HepG2 (cell line): ENCODE measurements at places on chromosomes 7 and 10. TPM values are rescaled to one million over a fixed set of nuclear protein-coding genes. Genes with fewer than 3 reads are reported as not detected.
A peak's percentile ranks its signal among the peaks of the same experiment; 100 is the strongest.

The PITX3 gene
- not detected in 2 replicates for total RNA-seq

DNA sequence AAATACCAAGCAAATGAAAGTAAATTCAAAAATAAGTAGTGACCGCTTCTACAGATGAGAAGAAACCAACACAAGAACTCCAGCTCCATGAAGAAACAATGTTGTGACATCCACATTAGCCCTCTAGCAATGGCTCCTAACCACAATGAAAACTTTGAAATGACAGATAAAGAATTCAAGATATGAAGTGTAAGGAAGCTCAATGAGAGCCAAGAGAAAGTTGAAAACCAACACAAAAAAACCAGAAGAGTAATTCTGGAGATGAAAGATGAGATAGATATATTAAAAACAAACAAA is 68.2 kb upstream of the DDC start:
- DNase-seq: no peak

DNA sequence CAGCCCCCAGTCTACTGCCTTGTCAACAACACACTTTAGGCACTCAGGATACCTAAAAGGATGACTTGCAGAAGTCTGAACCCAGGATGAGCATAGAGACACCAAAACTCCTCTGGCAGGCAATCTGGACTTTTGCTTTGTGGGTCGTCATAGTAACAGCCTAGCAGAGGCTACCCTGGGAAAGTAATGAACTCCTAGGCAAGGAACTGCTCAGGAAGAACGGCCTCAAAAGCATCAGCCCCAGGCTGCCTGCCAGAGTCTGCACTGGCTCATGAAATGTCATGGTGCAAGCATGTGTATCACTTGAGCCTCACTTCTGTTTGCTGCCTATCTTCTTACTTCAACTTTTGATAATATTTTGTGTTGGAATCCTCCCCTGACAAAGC is 715.1 kb downstream of the GRID1 start:
- DNase-seq: no peak

DNA sequence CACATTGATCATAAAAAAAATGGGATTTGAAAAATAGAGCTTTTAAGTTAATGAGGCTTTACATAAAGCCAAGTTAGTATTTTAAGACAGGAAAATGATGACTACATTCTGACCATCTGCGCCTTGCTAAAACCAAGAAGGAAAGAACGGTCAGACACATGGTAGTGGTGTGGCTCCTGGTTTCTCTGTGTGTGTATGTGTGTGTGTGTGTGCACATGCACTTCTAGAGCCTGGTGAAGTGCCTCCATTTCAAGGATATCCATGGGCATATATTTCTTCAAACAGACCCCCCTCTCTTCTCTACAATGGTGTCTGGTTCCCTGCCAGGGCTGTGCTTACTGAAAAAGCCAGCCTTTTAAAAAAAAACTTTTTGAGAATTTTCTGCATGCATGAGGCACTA is 80.9 kb downstream of the FRMPD2 start:
- no peak for DNase-seq

The EPHA1 gene
- total RNA-seq: 7.7 and 17.1 TPM in 2 replicates

DNA sequence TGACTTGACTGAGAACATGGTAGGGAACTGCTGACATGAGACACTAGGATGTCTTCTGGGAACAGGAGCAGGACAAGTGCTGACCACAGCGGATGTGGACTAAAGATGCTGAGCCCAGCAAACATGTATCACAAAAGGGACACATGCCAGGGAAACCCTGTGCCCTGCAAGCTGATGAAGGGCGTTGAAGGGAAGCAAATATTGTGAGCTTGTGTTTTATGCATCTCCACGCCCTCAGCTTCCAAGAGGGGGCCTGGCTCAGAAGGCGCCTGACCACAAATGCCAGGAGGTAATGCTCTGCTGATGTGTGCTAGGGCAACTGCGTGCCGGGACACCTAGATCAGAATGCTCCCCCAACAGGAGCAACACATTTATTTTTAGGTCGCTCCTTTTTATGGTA is 207.3 kb downstream of the CXCL12 start:
- no peak for DNase-seq

The SPDYE6 gene
- 0.07 TPM in 1 of 2 replicates, not detected in the other for total RNA-seq

The SSBP1 gene
- total RNA-seq: 254 and 363 TPM in 2 replicates

GRCh38 chr10:68333440-68334431 is 1.0 kb upstream of the PBLD start:
- DNase-seq: no peak

The MLXIPL gene
- total RNA-seq: 17.2 and 51.6 TPM in 2 replicates

The ADAM12 gene
- total RNA-seq: not detected in 2 replicates

DNA sequence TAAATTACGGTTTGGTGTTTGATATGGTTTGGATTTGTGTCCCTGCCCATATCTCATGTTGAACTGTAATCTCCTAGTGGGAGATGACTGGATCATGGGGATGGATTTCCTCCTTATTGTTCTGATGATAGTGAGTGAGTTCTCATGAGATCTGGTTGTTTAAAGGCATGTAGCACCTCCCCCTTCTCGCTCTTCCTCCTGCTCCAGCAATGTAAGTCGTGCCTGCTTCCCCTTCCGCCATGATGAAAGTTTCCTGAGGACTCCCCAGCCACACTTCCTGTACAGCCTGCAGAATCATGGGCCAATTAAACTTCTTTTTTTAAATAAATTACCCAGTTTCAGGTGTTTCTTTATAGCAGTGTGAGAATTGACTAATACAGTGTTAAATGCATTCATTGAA is 116.6 kb downstream of the DOCK4 start:
- no peak for DNase-seq

The EMX2 gene
- total RNA-seq: not detected in 2 replicates

- DNase-seq: no peak
Measured at GRCh38 chr10:62109587-62110293, 158.9 kb downstream of the RTKN2 start.

GRCh38 chr7:79258826-79259225 is 194.6 kb downstream of the MAGI2 start:
- DNase-seq: no peak

GRCh38 chr7:66078067-66078466 is 2.4 kb downstream of the ASL start:
- DNase-seq: no peak

- DNase-seq: no peak
Measured at GRCh38 chr10:78045237-78045636, 11.6 kb downstream of the RPS24 start.

The DNAJC9 gene
- 60.3 and 76.9 TPM in 2 replicates for total RNA-seq

DNA sequence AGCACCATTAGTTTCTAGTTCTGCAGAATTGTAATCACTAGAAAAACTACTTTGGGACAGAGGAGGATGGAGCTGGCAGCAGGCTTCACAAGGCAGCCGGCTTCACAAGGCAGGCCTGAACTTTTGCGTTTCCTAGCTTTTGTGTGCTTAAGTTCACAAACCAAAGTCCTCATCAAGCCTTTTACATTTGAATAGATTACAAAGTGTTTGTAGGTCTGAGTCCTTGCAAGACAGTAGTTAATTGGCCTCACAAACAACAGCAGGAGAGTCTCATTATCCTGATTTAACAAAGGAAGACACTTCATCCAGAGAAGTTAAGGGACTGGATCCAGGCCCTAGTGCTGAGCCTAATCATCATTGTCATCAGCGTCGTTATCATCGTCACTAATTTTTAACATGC is 147.8 kb upstream of the AUTS2 start:
- DNase-seq: no peak

- DNase-seq: no peak
Measured at GRCh38 chr10:25974897-25975459, 40.9 kb downstream of the MYO3A start.

- DNase-seq: peak; percentile 96
Measured at GRCh38 chr10:124035928-124036558, 57.4 kb downstream of the CHST15 start.

GRCh38 chr7:4725014-4725849 is 43.1 kb downstream of the FOXK1 start:
- DNase-seq: peak; percentile 74

The PIP gene
- not detected in 2 replicates for total RNA-seq

DNA sequence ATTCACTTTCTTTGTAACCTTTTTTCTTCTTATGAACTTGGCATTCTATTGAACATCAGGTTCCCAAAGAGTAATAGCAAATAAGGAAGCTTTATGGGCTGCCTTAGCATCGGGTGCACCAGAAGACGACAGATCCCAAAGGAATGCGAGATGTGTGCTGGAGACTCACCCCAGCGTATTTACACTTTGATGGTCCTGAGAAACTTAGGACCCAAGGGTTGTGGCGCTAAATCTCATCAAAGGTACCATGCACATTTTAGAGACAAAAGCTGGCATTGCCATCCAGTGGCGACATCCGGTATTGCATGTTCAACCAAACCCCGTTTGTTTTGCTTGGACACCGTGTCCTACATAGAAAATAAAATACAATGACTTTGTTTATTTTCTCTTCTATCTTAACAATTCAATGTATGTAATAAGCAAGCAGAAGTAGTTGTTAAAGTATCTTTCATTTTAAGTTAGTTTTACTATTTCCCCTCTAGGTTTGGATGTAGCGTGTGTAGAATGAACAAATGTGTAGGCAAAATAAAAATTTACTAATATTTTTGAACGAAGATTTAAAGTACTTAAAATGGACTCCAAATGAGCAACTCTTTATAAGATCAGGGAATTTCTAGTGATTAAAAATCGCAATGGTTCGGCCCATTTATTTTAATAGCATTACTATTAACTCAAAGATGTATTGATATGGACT is 1154.8 kb downstream of the GATA3 start:
- DNase-seq: peak; percentile 38

The CYP2C18 gene
- 0.07 TPM in 1 of 2 replicates, not detected in the other for total RNA-seq

The AGAP6 gene
- 2.9 and 7.7 TPM in 2 replicates for total RNA-seq

- no peak for DNase-seq
Measured at GRCh38 chr7:32905175-32905662, 13.7 kb upstream of the KBTBD2 start.

DNA sequence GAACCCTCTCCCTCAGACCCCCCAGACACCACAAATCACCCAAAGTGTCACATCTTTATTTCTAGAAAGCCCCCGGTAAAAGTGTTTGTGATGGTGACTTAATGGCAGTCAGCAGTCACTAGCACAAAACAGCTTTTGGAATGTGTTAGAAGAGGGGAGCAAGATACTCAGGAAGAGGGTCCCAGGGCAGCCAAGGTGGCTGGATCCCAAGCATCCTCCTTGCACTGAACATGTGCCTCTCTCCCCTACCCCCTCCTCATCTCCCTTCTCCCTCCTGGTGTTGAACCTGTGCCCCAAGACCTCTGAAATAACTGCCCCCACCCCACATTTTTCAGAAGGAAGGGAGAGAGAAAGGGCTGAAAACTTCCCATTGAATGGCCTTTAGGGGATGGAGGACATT is 37.8 kb upstream of the MXI1 start:
- DNase-seq: no peak

DNA sequence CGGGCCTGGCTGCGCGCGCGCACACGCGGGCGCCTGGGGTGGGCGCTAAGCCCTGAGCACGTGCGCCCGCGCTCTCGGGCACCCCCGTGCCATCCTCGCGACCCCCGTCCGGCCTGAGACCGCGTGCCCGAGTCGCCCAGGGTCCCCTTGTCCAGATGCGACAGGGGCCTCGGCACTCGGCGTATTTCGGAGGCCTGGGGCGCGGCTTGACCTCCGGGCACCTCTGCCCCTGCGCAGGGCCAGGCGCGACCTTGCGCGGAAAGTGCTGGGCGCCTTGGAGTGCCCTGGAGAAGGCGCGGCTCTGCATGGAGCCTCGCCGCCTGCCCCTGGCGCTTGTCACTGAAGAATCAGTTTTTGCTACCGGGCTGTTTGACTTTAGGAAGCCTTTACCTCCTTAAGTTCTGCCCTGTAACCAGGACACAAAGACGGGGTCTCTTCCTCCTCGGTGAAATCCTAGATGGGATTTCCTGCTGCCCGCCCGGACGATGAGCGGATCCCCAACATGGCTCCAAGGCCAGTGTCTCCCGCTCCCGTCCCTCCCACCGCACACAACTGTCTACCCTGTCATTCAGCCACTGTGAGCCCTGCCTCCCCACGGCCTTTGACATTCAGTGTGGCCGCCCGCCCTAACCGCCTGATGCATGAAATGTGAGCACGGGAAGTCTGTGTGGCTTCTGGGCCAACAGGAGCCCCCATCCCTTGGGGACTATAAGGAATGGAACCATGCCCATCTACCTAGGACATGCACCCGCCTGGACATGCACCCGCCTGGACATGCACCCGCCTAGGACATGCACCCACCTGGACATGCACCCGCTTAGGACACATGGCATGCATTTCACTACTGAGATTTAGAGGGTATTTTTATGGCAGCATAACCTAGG is 1.1 kb upstream of the STK32C start:
- DNase-seq: no peak

- no peak for DNase-seq
Measured at GRCh38 chr7:43303740-43304241, 191.3 kb downstream of the HECW1 start.

GRCh38 chr7:96719164-96719563 is 9.5 kb upstream of the SEM1 start:
- no peak for DNase-seq

GRCh38 chr7:11760372-11760771 is 71.6 kb downstream of the THSD7A start:
- DNase-seq: no peak

- no peak for DNase-seq
Measured at GRCh38 chr10:963655-964054, 24.6 kb upstream of the GTPBP4 start.

DNA sequence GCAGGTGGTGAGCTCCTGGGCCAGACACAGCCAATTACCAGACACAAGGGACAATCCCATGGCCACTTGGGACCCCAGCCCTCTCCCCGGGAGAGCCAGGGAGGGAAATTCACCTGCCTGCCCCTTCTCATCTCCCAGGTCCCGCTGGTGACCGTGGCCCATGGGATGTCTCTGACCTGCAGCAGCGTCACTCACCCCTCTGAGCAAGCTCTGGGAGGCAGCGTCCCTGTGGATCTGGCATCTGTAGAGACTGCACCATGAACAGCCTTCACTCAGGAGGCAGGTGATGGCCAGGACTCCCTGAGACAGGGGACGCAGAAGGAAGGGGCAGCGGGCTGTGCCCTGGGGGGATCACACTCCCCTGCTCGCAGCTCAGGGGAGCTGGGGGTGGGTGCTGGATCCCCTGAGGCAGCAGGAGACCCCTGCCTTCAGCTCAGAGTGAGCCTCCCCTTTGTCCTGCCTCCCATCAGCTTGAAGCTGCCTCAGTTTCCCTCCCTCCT is 90.8 kb downstream of the FOXL3 start:
- DNase-seq: no peak

- no peak for DNase-seq
Measured at GRCh38 chr10:64350665-64351064, 829.5 kb downstream of the REEP3 start.

- no peak for DNase-seq
Measured at GRCh38 chr10:123140164-123140982, 4.6 kb downstream of the HMX3 start.

The PDZD8 gene
- total RNA-seq: 32.0 and 34.2 TPM in 2 replicates

GRCh38 chr10:126387041-126387921 is 996 bp downstream of the ADAM12 start:
- no peak for DNase-seq

The MALRD1 gene
- total RNA-seq: 5.0 and 15.4 TPM in 2 replicates

DNA sequence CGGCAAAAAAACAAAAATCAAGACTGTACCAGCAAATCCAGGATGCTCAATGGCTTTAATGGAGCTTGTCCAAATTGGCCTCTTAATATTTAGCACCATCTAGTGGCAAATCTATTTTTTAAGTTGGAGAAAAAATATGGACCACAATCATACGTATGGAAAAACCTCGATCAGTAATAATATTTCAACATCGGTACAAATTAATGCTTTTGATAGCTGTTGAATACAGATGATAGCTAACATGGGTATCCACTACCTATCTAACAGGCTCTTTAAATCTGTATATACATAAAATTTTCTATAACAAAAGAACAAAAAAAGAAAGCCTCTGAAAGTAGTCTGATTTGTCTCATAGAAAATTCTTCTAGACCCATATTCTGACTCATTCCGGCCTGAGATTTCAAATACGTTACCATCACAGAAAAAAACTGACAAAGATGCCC is 29.2 kb downstream of the COA1 start:
- peak; percentile 46 for DNase-seq

The TUBGCP2 gene
- 34.5 and 44.1 TPM in 2 replicates for total RNA-seq

GRCh38 chr10:131972474-131973071 is 9.2 kb downstream of the BNIP3 start:
- DNase-seq: no peak
